NK-92 treated with Interleukin-12 subunit alpha and Interleukin-12 subunit beta, amount 100 ng/mL, for 24 hours (cell line): ENCODE measurements at places on chromosomes 5 and 9.

DNA sequence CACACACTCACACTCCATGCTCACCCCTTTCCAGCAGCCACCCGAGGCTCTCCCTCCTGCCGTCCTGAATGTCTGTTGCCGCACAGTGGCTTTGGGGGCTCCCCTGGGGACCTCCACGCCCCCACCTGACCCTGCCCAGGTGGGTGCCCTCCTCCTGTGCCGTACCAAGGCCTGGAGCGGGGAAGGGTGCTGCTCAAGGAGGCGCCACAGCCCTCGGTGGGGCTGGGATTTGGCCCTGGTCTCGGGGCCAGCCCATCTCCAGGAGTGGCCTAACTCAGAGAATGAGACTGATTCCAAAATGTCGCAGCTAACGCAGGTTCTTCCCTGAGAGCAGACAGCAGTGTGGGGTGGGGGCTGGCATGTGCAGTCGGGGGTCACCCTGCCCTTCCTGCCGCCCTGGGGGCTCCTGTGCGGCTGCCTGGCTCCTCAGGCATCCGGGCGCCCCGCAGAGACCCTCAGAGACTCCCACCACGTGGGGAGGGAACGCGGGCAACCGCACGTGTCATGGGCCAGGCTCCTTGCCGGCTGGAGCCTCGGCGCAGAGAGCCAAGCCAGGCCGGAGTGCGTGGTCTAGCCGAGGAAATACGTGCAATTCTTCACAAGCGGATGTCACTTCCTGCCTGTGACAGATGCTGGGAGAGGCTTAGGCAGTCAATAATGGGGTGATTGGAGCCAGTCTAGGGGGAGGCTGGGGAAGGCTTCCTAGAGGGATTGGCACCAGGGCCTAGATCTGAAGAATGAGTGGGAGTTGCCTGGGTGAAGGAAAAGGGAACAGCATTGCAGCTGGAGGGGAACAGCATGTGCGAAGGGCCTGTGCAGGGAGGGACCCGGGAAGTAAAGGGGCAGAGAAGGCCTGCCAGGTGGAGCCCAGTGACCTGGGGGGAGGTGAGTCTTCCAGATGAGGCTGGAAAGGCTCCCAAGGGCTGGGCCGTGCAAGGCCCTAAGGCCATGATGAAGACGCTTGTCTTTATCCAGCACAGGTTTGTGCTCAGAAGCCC lies 44.1 kb downstream of the C9orf50 start:
- DNase-seq, result no peak

GRCh38 chr9:117205806-117206205 lies 209.1 kb downstream of the ASTN2 start:
- no peak for DNase-seq

- no peak for DNase-seq
These were observed 164.9 kb upstream of the TUT7 start for GRCh38 chr9:86519066-86519615.

GRCh38 chr5:124000538-124000937 lies 488.6 kb downstream of the CSNK1G3 start:
- DNase-seq, result no peak

DNA sequence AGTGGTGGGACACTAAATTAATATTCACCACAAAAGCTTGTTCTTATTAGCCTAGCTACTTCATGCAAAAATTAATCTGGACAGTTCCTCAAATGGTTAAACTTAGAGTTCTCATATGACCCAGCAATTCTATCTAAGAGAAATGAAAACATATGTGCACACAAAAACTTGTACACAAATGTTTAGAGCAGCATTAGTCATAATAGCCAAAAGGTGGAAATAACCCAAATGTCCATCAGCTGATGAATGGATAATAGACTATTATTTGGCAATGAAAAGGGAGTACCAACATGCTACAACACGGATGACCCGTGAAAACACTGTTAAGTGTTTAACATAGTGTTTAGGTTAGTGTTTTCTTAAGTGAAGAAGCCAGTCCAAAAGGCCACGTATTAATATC lies 32.8 kb upstream of the TNIP1 start:
- no peak for DNase-seq

DNA sequence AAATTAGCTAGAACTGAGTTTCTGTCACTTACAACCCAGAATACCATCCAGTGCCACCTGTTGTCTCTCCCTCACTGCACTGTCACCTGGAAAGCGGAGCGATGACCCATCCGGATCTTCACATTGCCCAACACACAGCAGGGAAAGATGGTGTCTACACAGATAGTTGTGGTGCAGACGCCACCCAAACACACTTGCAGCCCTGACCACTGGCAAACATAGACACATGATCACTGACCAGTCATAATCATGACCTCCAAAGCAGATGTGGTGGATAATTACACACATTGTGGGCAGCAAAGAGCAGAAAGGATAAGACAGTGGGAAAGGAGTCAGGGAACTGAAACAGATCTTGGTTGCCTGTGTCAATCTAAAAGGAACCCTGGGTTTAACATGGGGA lies 64.7 kb downstream of the GABBR2 start:
- DNase-seq, result no peak

GRCh38 chr5:58239045-58239444 lies 220.8 kb downstream of the PLK2 start:
- no peak for DNase-seq

DNA sequence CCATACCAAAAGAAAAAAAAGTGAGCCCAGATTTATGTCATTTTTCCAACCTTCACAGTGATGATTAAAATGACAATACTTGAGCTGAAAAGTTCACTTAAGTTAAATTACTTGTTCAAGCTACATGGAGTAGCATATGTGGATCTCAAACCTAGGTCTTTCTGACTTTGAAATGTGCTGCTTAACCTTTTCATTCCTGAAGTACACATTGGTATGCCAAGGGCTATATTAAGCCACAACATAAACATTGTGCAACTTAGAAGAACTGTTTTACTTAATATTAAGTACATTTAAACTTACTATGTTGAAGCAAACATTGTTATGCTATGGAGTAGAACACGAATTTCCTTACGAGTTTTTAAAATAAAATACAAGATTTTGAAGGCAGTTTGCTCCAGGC lies 105.0 kb downstream of the GIN1 start:
- DNase-seq, result no peak

DNA sequence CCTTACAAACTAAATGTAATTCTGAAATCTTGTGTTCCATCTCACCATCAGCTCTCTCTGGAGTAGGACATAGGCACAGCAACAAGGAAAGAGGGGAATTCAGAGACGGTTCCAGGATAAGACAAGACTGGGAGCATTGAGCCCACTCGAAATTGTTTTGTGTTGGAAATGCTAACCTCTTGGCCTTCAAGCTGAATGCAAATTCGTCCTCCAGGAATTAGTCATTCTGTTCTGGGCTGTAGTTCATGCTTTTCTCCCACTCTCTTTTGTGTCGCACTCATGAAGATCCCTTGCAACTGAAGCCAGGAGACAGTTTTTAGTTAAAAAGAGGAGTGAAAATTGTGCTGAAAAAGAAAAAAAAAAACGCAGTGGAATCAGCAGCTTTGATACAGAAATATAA lies 121.7 kb upstream of the SEMA6A start:
- no peak for DNase-seq

DNA sequence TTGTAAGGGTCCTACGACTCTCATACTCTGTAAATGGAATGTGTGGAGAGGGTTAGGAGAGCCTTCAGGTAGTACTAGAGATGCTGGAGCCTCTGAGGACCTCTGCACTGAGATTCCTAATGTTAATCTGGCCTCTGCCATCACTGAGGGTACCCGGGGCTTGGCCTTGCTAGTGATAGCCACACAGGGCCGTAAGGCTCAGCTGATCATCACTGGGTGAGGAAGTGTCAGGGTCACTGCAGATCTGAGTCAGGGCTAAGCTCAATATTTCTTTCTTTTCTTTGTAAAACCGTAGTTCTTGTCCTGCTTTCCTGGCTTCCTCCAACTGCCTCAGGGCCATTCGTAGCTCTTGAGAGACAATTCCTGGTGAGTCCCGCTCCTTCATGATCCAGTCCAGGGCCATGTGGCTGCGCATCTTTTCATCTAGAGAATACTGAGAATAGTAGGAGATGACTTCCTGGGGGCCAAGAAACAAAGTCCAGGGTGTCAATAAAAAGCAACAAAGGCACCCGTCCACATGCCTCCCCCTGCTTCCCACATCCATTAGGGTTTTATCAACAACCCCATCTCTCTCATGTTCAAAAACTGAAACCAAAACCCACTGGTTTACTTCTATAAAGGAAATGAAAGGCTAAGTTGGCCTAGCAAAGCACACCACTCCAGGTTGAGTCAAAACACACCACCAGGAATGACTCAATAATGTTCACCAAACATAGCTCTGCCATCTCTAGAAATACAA lies 47.7 kb downstream of the LIX1 start:
- no peak for DNase-seq

DNA sequence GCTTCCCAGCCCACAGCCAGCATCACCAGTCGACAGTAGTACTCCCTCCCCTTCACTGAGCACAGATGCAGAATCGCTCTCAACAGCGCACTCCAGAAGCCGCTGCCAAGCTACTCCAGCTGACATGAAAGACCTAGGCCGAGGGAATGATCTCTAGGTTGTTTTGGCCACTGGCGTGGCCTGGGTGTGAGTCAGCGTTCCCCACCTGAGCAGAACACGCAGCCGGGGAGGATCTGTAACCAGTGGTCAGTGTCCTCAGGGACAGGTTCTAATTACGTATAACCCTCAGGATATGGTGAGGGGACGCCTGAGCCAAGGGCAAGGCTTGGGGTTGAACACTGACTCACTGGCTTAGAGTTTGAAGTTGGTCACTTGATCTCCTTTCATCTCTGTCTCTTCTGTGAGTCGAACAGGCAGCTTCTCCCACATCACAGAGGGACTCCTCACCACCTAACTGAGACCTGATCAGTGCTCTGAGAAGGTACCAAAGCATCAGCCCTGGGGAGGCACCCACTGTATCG lies 76.9 kb upstream of the IL17B start:
- no peak for DNase-seq

DNA sequence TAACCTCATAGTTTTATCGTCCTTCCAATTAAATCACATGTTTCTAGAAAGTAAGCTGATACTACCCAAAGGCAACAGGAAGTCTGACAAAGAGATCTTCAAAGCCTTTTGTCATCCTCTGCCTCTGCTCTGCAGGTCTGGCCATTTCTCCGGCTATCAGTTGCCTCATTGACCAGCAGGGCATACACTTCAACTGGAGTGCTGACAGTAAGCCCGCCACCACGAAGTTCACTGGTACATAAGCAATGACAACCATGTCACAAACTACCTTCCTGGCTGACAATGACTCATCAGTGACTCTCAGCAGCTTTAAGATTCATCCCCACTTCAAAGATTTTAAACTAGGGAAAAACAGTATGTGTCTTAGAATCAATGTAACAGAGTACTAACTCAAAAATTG lies 20.6 kb downstream of the SPTLC1 start:
- DNase-seq, result no peak

DNA sequence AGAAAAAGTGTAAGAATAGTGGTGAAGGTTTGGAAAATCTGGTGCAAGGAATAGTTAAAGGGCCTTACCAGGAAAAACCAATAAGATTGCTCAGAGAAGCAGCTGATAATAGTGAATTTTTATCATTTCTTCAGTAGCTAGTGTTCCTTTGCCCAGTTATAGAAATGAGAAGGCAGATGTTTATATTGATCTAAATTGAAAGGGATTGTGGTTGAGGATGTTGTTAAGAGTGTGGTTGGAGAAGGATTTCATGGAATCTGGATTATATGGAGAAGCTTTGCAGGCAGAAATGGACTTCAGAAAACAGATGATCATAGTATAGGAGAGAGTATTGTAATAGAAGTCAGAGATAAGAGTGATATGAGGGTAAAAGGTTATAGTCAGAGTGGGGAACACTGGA lies 102.6 kb downstream of the XRCC4 start:
- no peak for DNase-seq

- no peak for DNase-seq
These were observed 131.7 kb downstream of the ADAMTS16 start for GRCh38 chr5:5271786-5272321.

GRCh38 chr5:170184737-170185136 lies 48.0 kb upstream of the C5orf58 start:
- no peak for DNase-seq

DNA sequence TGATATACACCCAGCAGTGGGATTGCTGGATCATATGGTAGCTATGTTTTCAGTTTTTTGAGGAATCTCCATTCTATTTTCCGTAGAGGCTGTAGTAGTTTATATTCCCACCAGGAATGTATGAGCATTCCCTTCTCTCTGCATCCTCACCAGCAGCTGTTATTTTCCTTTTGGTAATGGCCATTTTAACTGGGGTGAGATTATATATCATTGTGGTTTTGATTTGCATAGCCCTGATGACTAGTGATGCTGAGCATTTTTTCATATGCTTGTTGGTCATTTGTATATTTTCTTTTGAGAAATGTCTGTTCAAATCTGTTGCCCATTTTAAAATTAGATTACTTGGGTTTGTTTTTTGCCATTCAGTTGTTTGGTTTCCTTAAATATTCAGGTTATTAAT lies 11.2 kb upstream of the PPIC start:
- no peak for DNase-seq

DNA sequence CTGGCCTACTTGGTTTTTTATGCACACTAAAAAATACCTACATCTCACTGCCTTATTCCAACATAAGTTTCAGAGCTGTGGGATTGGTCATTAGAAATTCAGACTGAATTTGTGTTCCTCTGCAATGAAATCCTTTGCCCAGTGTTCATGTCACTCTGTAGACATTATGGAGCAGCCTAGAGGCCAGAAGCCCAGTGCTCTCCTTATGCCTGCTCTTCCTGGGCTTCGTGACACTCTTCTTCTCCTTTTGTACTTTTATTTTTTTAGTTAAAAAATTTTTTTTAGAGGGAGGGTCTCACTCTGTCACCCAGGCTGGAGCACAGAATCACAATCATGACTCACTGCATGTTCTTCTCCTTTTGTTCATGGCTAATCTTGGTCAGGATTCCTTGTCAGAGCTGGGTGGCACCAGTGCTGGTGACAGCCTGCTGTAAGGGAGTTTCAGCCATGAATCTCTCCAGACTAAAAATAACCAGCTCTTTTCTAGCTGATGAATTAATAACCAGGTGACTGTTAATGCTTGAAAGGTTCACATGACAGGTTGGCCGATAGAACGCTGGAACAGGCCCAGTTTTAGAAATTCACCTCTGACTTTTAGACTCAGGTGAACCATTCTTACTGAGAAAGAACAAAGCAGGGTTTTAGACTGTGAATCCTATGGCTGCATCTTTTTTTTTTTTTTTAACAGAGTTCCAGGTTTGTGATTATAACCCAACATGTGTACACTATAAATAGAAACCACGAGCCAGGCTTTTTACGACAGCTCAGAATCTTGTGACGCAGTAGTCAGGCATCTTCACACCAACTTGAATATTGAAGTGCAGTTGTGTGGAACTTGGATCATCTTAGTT lies 34.1 kb upstream of the C5orf47 start:
- no peak for DNase-seq

- DNase-seq, result no peak
These were observed 8.0 kb upstream of the UBAC1 start for GRCh38 chr9:135969064-135969683.

- no peak for DNase-seq
These were observed 83.2 kb downstream of the USP20 start for GRCh38 chr9:129918296-129918950.

DNA sequence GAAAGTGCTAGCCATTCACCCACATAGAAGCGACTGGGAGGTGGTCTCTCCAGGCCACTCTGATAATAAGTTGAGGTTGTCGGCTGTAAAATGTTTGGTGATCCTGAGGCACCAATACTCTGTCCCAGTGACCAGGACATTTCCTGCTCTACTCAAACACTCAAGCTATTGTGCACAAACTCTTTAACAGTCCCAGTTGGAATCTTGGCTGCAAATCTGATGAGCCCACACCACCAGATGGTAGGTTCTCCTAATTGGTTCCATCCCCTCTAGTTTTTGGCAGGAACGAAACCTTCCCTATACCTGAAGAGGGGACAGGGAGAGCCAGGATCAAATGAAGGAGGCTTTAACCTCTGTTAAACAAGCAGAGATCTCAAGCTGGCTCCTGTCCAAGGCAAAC lies 14.3 kb downstream of the GRIA1 start:
- DNase-seq, result no peak
